RPMI8226 (cell line): ENCODE measurements at places on chromosomes 16 and 17.

DNA sequence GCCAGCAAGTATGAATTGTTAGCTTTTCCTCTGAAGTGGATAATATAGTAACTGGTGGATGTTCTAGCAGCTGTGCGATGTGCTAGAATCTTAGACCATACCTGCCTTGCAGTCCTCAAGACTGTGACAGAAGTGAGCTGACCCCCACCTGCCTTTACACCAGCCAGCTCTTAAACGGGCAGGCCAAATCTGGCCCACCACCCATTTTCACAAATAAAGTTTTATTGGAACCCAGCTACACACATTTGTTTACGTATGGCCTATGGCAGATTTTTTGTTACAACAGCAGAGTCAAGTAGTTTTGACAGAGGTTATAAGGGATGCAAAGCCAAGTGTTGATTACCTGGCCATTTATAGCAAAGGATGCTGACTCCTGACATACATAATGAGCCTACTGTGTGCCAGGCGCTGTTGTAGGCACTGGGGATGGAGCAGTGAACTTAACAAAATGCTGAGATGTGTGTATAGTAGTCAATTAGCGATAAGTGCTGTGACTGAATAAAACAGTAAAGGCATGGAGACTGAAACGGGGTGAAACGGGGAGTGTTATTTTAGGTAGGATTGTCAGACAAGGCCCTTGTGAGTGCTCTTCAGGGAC is 79.0 kb downstream of the MSI2 start:
- no peak for DNase-seq

DNA sequence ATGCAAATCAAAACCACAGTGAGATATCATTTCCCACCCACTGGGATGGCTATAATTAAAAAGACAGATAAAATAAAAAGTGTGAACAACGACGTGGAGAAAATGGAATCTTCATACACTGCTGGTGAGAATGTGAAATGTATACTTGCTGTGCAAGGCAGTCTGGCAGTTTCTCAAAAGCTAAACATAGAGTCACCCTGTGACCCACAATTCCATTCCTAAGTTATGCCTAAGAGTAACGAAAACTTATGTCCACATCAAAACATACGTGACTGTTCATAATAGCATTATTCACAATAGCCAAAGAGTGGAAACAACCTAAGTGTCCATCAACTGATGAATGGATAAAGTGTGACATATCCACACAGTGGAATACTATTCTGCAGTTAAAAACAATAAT is 38.1 kb upstream of the VPS4A start:
- DNase-seq, result no peak

GRCh38 chr17:81399481-81400153 is 4.4 kb downstream of the BAHCC1 start:
- DNase-seq, result peak; percentile 41

DNA sequence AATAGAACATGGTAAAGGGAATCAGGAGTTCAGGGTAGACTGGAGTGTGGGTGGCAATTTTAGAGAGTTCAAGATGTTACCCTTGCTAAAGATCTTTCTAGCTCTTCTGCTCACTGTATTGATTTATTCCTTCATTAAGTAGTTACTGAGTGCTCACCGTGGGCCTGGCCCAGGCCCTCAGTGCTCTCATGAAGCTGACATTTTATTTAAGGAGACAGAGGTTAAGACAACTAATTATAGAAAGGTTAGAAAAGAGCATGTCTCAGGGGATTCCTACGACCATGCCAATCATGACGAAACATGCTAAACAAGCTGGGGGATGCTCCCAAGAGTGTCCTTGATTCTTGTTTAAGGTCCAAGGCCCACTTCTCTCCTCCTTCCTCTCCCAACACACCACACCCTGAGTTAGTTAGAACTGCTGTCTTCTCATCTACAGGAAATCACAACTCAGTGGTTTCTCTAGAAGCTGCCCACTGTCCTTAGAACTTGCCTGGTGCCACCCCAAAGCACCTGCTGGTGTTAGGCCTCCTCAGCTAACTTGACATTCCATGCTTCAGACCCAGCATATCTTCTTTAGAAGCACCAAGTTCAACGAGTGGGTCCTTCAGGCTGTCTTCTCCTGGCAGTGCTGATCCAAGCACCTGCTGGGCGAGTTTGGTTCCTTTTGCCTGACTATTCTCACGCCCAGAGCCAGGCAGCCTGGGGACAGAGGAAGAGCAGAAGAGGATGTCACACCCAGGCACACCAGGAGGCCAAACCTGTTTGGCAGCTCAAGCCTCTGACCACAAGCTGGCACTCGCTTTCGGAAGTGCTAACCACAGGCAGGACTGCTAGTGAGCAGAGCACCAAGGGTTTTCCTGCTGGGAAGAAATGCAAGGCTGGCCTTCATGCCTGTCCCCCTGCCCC is 79.0 kb downstream of the GAS7 start:
- peak; percentile 79 for DNase-seq

DNA sequence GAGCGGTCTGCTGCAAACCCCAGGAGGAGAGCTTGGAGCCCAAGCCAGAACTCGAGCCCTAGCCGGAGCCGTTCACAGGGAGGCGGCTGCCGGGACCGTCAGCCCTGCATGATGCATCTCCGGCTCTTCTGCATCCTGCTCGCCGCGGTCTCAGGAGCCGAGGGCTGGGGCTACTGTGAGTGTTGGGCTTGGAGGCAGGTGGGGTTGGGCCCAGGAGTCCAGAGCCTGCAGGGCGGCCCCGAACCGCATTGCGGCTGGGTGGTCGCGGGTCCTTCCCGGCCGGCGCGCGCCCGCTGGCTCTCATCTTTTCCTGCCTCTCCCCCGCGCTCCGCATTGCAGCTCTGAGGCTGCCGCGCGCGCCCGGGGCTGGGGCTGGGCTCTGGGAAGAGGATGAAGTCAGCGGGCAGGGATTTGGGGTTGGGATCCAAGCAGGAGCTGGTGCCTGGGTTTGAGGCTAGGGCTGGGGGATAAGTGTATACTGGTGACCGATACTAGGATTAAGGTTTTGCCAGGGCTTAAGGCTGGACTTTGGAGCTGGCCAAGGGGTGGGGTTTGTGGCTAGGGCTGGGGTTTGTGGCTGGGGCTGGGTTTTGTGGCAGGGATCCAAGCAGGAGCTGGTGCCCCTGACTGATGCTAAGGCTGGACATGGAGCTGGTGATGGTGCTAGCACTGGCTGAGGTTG is 532 bp downstream of the CNTNAP1 start:
- no peak for DNase-seq
